ENCODE measurements at places on chromosomes 11 and 22.

DNA sequence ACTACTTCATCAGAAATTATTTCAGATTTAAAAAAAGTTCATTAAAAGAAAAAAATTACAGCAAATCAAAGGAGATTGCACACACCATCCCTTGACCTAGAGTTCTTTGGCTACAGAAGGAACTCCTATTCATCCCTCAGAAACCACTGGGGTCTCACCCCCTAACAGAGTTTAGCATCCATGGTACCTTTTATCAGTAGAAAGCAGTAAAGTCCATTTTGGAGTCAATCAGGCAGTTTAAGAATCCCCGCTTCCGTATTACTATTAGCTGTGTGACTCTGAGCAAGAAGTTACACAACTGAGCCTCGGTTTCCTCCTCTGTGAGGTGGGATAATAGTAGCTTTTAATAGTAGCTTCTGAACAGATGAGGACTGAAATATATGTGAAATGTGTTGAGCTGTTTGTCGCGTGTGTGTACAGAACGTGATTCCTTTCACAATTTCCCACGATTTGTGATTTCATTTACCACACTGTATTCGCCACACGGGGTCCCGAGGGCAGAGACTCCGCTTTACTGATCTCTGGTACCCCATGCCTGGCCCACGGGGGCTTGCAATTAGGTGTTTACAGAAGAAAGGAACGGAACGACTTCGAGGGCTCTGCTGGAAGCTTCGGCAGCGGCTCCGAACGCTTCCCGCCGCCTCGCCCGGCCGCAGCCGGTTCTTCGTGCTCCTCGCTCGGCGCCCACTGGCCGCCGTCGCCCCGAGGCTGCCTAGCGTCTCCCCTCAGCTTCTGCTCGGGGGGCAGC, 72.5 kb upstream of the ZBED5 start:
- peak; percentile 51 for DNase-seq

GRCh38 chr11:43119275-43119970, 192.4 kb upstream of the API5 start:
- DNase-seq, result no peak

DNA sequence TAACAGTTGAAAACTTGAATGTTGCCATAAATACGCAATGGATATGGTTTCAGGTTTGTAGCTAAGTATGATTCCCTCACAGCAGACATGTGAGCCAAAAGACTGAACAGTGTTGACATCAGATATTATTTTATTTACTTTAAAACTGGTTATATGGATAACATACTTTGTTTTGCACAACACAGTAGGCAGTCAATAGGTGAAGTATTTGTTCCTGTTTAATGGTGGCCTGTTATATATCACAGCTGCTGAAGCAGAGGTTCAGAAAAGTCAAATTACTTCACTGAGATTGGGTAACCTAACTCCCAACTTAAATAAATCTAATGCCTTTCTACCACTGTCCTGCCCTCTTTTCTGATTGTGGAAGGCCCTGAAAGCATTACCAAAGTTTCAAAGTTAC, 44.6 kb downstream of the YAP1 start:
- DNase-seq, result no peak

DNA sequence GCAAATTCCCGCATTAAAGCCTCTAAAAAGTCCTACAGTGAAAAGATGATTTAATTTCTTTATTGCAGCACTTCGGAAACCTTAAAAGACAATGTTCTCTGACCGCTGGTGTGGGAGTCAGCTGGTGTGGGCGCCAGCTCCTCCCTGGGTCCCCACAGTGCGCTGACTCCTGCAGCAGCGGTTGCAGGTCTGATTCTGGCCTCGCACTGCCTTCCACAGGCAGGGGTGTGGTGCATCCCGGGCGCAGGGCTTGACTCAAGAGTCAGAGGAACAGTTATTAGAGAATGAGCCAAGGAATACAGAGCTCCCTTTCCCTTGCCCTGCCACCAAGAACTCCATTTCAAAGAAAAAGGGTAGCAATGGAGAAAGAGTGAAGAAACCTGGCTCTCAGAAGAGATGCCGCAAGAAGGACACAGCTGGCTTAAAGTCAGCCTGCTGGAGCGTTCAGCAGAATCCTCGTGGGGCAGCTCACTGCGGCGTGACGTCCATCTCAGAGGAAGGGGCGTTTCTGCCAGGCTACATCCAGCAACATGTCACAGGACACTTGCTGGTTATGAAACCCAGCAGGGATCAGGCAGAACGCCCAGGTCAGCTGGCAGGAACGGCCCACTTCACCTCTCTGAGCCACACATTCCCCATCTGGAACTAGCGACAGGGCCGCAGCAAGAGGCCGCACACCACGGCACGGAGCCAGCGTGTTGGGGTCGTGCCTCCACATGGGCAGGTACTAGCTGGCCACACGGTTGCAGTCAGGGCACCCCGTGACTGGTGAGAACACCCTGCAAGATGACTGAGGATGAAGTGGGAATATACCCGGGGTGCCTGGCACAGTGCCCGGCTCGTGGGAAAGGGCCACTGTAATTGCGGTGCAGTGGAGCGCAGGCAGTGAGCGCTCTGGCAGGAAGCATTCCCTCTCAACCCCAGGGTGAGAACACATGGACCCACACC, 18.1 kb upstream of the EFCAB6 start:
- DNase-seq, result no peak

- DNase-seq, result no peak
Measured at GRCh38 chr11:100817620-100818019, 130.5 kb downstream of the ARHGAP42 start.

DNA sequence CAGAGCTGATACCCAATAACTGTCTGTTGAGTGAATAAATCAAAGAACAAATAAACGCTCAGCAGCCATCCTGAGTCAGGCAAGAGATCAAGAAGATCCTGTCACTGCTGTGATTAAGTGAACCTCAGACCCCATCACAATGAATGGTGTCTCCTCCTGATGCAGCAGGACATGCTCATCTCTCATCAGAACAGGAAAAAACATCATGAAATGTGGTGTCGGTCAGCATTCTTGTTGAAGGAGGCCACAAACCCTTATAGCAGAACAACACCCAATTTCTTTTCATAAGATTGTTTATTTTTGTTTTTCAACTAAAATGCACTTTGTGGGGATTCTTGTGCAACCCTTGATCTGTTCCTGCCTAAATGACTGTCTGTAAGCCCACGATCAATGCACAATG, 60.3 kb downstream of the SYTL2 start:
- DNase-seq, result no peak

DNA sequence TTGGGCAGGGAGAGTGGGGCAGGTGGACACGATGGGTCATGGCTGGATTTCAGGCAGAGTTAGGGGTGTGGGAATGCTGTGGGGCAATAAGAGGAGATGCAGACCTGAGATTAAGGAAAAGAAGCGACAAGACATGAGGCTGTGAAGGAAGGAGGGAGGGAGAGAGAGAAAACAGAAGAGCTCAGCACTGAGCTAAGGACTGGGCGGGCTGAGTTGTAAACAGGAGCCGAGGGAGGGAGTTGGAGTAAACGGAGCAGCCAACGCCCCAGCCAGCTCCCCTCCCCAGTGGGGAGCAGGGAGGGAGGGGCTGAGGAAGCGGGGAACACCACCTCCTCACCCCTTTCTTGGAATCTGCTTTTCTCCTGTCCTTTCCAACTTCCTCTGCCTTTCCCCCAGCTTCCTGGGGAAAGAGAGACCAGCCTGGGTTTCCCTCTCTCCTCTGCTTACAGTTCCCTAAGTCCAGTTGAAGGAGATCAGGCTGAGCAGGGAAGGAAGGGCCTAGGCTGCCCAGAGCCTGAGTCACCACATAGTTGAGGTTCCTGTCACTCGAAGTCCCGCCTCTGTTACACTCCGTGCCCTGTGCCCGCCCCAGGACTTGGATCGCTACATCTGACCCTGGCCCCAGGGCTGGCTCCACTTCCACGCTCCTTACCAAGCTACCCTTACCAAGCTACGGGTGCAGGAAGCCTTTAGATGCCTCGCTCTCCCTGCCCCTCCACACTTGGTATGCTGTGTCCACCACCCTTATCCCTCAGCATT, 6.7 kb upstream of the AHNAK start:
- DNase-seq, result no peak

DNA sequence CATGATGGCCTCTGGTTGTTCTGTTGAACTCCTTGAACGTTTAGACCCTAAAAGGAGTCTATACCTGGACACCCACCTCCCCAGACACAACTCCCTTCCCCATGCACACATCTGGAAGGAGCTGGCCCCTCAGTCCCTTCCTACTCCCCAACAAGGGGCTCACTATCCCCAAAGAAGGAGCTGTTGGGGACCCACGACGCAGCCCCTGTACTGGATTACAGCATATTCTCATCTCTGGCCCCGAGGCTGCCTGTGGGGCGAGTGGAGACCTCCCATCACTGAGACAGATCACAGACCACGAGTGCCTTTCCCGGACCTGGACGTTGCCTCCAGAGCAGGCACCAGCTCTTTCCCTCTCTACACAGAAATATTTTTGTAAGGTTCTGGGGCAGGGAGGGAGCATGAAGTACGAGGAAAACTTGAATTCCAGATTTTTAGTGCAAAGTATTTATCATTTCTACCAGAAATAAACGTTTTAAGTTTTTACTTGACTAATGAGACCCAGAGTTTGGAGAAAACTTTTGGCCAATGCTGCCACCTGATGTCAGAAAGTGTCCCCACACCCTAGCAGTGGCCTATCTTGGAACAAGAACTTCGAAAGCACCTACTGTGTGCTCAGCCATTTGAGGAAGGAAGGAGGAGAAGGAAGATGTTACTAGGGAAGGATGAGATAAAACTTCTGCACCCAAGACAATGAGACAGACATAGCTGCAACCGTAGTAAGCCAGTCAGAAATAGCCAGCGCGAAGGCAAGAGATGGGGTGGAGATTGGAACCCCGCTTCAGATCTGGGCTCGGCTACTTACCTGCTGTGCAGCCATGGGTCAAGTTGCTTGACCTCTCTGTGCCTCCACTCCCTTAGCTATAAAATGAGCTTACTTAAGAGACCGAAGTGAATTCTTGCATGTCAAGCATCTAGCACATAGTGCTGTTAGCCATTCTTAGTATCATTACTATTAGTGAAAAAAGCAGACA, 10.2 kb upstream of the POU2F3 start:
- peak; percentile 58 for DNase-seq

DNA sequence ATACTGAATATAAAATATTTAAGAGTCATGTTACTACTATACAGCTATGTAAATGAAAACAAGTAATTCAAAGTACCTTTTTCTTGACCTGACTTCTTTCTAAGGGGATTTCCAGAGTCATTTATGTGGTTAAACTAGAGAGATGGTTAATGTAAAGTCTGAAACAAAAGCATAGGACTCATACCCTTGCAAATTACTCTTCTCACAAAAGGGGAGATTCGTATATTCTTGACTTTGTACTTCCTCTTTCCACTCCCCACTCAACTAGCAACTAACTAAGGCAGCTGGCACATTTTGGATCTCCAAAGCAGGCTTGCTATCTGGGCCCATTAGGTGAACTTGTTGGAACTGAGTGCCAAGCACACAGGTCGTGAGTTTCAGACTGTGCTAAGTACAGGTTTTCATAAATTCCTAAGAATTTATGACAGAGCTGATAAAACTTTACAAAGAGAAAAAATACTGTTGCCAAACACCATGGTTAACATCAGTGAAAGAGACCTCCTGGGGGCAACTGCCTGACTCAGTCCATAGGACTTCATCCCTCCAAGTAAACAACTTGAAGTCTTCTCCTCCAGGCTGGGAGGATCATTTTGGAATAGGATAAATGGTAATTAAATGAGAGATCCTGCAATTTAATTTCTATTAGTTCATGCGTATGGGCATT, 77.0 kb upstream of the DDI1 start:
- DNase-seq, result peak; percentile 48

GRCh38 chr11:16178273-16178672, 178.1 kb downstream of the SOX6 start:
- no peak for DNase-seq

- no peak for DNase-seq
Measured at GRCh38 chr11:75497788-75498409, 27.8 kb downstream of the GDPD5 start.

DNA sequence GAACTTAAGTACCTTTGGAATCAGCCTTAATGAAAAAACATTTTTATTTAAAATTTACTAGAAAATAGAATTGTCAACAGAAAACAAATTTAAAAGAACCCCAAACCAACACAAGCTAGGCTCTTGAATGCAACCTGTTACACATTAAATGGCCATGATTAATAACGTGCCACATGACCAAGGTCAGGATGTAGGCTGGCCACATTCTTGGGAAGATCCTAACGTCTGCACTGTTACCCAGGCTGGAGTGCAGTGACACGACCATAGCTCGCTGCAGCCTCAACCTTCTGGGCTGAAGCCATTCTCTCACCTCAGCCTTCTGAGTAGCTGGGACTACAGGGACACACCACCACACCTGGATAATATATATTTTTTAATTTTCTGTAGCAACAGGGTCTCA, 126.4 kb upstream of the APOA1 start:
- DNase-seq, result no peak

DNA sequence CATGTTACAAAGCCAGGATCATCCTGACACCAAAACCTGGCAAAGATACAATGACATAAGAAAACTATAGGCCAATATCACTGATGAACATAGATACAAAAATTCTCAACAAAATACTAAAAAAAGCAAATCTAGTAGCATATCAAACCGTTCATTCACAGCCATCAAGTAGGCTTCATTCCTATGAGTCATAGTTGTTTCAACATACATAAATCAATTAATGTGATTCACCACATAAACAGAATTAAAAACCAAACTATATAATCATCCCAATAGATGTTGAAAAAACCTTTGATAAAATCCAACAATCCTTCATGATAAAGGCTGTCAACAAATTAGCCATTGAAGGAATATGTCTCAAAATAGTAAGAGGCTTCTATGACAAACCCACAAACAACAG, 1007.2 kb upstream of the RAG2 start:
- DNase-seq, result no peak

DNA sequence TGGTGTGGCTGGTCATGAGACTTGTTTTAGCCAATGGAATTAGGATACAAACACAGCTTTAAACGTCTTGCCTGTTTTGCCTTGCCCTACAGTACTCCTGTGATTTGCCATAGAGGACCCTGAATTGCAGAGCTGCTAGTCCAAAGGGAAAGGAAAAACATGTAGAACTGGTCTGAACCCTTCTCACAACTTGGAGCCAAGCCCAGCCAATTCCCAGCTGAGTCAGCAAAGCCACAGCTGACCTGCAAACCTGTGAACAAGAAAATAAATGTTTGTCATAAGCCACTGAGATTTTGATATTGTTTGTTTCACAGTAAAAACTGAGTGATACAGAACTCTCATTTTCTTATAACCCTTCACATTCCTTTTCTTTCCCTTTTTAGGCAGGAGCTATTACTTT, 360.5 kb upstream of the API5 start:
- no peak for DNase-seq

DNA sequence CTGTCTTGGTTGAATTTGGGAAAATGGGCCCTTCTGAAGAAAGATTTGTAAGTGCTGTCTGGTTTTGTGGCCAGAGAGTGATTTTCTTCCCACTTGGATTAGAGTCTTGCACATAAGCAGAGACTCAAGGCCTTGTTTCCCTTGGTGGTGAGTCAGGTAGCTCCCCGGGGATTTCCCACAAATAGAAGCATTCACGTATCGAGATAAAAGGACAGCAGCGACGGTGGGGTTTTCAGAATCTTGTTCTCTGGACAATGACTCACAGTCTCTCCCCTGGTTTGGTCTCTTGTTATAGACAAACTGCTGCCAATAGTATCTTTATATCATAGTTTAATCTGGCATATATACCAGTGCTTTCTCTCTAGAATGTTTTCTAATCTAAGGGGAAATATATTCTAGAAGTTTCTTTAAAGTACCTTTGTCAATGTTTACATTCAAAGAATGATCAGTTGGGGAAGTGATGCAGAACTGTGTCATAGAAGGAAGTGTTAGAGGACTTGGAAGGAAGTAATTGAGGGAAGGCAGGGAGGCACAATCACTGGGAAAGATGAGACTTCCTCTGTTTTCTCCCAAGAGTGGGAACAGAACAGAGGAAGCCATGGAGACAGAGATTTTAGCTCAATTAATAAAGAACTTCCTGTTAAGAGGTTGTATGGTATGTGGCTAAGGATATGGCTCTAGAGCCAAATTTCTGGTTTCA, 18.1 kb downstream of the POLA2 start:
- DNase-seq, result peak; percentile 66
